CD4-positive, alpha-beta T cell (primary cell): ENCODE measurements at places on chromosomes 1 and 21.

DNA sequence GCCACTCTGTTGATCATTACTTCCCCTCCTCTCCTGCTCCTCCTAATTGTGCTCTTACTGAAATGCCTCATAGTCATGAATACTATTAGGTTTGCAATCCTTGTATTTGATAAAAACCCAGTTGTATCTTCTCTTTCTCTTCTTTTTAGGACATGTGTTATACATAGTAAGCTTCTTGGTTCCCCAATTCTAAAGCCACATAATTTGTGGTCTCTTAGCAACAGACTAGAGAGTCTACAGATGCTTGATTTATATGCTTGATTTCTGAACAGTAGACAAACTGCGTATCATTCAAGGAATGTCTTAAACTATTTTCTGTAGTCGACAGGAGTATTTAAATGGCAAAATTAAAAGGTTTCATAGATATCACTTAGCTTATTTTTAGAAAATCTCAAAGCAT, 1598.9 kb downstream of the PLA2G4A start:
- no peaks in the 10 kb centered on the region for H3K27me3 ChIP-seq
- no peaks in the 10 kb centered on the region for H3K4me1 ChIP-seq
- H3K27ac ChIP-seq = no peak overlapping the region
- no peak overlapping the region for H3K4me3 ChIP-seq
- no peak for DNase-seq

- H3K4me1 ChIP-seq = peaks cover 13% of the 10 kb centered on the region
- H3K27me3 ChIP-seq = no peaks in the 10 kb centered on the region
- H3K4me3 ChIP-seq = no peak overlapping the region
- no peaks in the 10 kb centered on the region for H3K36me3 ChIP-seq
These were observed 10.9 kb downstream of the SEMA4A start for GRCh38 chr1:156164125-156164831.

DNA sequence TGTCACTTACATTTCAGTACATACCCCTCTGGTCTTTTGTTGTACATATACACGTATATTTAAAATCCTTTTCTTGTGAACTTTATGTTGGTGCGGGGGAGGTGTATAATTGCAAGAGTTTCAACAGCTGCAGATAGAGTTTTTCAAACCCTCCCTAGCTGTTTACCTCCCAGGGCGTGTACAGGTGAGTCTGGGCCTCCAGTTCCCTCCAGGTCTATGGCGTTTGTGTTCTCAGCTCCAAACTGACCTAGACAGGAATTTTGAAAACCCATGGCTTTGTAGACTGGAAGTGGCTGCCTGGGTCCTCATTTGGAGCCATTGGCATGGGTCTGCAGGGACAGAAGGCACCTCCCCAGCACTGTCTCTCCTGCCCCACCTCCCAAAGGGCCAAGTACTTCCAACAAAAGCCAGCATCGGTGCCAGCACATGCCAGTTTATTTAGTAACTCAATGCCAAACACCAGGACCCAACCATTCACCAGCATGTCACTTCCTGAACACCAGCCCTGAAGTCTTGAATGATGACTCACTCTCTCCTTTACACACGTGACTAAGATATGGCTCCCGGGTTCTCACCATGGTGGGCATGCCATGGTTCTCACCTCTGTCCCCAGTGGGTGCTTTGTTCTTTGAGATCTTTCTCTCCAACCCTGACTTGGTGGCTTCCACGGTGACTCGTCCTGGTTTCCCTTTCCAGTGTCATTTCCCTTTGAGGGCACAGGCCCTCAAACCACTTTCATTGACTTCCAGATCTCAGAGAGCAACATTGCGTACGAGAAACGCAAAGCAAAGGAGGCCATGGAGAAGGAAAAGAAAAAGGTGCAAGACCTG, 57.3 kb upstream of the EFHD2 start:
- H3K36me3 ChIP-seq = no peaks in the 10 kb centered on the region
- no peak overlapping the region for H3K4me3 ChIP-seq
- no peak overlapping the region for H3K27ac ChIP-seq
- peak; percentile 63 for DNase-seq
- no peaks in the 10 kb centered on the region for H3K27me3 ChIP-seq
- H3K4me1 ChIP-seq = peaks cover 43% of the 10 kb centered on the region

GRCh38 chr1:9075022-9075421, 5.6 kb upstream of the SLC2A5 start:
- no peaks in the 10 kb centered on the region for H3K36me3 ChIP-seq
- no peak for DNase-seq
- H3K27me3 ChIP-seq = peaks cover 4% of the 10 kb centered on the region
- no peak overlapping the region for H3K27ac ChIP-seq
- peaks cover 5% of the 10 kb centered on the region for H3K4me1 ChIP-seq

- no peak overlapping the region for H3K27ac ChIP-seq
- no peaks in the 10 kb centered on the region for H3K27me3 ChIP-seq
- DNase-seq = no peak
These were observed 128.1 kb upstream of the CTTNBP2NL start for GRCh38 chr1:112267929-112268328.

DNA sequence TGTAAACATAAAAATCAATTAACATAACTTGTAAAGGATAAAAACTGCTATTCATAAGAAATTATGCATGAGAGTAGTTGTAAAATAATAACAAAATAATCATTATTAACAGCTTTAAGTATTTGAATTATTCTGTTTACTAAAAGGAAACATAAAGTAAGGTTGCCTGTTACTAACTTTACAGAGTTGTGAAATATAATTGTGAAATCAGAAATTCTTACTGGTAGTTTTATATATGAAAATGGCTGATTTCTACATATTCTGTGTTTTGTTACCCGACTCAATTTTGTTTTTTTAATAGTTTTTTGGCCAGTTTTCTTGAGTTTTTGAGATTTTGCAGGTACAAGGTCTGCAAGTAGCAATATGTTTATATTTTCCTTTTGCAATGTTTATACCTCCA, 27.8 kb downstream of the FNBP1L start:
- no peak overlapping the region for H3K27ac ChIP-seq
- no peaks in the 10 kb centered on the region for H3K4me1 ChIP-seq
- no peak for DNase-seq
- no peak overlapping the region for H3K4me3 ChIP-seq

- no peak for DNase-seq
- H3K36me3 ChIP-seq = peaks cover 15% of the 10 kb centered on the region
- peaks cover 10% of the 10 kb centered on the region for H3K4me1 ChIP-seq
These were observed 43.4 kb downstream of the WASF2 start for GRCh38 chr1:27446496-27447020.

DNA sequence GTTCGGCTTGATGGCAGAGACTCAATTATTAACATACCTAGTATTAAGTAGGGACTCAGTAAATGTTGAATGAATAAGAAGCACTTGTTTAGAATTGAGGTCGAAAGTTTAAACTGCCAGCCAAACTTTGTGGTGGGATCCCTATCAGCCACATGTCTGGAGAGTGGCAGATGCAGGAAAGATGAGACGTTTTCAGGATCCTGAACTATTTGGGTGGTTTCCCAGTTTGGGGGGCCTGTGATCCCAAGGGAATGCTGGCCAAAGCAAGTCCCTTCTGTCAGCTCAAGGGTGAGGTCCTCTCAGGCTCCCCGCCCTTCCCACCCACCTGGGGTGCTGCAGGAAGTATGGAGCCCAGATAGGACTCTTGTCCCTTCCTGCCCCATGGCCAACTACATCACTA, 38.6 kb downstream of the KCNC4 start:
- no peaks in the 10 kb centered on the region for H3K27me3 ChIP-seq
- no peaks in the 10 kb centered on the region for H3K36me3 ChIP-seq
- no peaks in the 10 kb centered on the region for H3K4me1 ChIP-seq
- H3K27ac ChIP-seq = no peak overlapping the region

DNA sequence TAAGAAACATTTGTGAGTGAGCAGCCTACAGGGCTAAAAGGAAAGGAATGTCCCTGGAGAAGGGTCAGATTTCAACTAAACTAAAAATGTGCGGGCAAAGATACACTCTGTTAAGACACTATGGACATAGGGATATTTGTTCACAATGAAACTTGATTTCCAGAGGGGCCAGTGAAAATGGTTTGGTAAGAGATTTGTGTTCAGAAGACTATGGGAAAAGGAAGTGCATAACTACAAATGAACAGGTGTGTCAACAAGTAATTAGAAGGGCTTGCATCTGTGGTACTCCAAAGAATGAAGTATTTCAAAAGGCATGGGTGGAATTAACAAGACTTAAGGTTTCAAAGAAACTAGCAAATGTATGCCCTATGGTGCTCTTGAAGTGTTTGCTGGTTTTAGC, 60.4 kb downstream of the NME7 start:
- H3K4me1 ChIP-seq = peaks cover 2% of the 10 kb centered on the region
- no peaks in the 10 kb centered on the region for H3K27me3 ChIP-seq
- DNase-seq = no peak
- H3K36me3 ChIP-seq = no peaks in the 10 kb centered on the region

- no peaks in the 10 kb centered on the region for H3K36me3 ChIP-seq
- no peaks in the 10 kb centered on the region for H3K4me1 ChIP-seq
- no peak overlapping the region for H3K27ac ChIP-seq
- H3K27me3 ChIP-seq = no peaks in the 10 kb centered on the region
These were observed 9.0 kb upstream of the IFNGR2 start for GRCh38 chr21:33394260-33394659.

DNA sequence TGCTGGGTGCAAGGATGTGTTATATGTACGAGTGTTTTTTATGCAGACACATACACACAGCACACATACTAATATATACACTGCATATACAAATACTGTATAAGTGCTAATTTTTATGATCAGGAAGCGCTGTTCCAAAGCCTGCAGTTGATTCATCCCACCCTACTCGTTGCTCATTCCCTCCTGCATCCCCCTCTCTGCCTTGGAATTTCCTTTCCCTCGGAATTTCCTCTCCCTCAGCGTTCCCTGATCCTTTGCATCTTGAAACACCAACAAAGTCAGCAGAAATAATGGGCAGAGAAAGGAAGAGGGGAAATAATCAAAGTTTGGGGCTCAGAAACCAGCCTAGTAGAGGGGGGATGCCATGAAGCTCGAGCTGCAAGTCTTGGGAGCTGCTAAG, 98.9 kb downstream of the CSMD2 start:
- no peak for DNase-seq
- H3K27ac ChIP-seq = no peak overlapping the region
- H3K36me3 ChIP-seq = no peaks in the 10 kb centered on the region
- no peaks in the 10 kb centered on the region for H3K4me1 ChIP-seq
- peaks cover 3% of the 10 kb centered on the region for H3K27me3 ChIP-seq

GRCh38 chr1:75471252-75471651, 139.7 kb downstream of the SLC44A5 start:
- no peaks in the 10 kb centered on the region for H3K4me1 ChIP-seq
- no peak for DNase-seq
- H3K27ac ChIP-seq = no peak overlapping the region
- H3K4me3 ChIP-seq = no peak overlapping the region

GRCh38 chr1:162502928-162503327, 5.3 kb downstream of the UHMK1 start:
- peaks cover 60% of the 10 kb centered on the region for H3K36me3 ChIP-seq
- no peak overlapping the region for H3K27ac ChIP-seq
- no peaks in the 10 kb centered on the region for H3K27me3 ChIP-seq
- no peak for DNase-seq
- peaks cover 12% of the 10 kb centered on the region for H3K4me1 ChIP-seq

GRCh38 chr1:226618380-226618779, 69.8 kb downstream of the STUM start:
- H3K27me3 ChIP-seq = no peaks in the 10 kb centered on the region
- DNase-seq = no peak
- no peaks in the 10 kb centered on the region for H3K4me1 ChIP-seq
- no peak overlapping the region for H3K4me3 ChIP-seq
- H3K27ac ChIP-seq = no peak overlapping the region

GRCh38 chr1:34746785-34747637, 7.8 kb upstream of the GJB5 start:
- DNase-seq = no peak
- H3K36me3 ChIP-seq = no peaks in the 10 kb centered on the region
- no peak overlapping the region for H3K4me3 ChIP-seq
- H3K27me3 ChIP-seq = no peaks in the 10 kb centered on the region
- H3K4me1 ChIP-seq = peaks cover 7% of the 10 kb centered on the region

DNA sequence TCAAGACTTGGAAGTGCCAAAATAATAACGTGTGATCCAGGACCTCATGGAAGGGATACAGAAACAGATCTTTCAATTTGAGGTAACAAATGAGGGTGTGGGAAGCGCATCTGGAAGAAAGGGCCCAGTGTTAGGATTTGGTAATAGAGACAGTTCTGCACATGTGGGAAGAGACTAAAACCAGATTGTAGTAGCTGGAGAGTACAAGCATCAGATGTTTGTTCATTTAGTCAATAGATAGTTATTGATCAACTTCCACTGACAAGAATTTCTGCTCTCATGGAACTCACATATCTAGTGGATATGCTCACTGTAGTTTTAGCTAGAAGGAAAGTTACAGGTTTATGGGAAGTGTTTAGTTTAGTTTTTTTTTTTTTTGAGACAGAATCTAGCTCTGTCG, 153.6 kb downstream of the TLR5 start:
- H3K27ac ChIP-seq = no peak overlapping the region
- no peak for DNase-seq
- H3K27me3 ChIP-seq = no peaks in the 10 kb centered on the region
- H3K4me1 ChIP-seq = no peaks in the 10 kb centered on the region
- no peak overlapping the region for H3K4me3 ChIP-seq

DNA sequence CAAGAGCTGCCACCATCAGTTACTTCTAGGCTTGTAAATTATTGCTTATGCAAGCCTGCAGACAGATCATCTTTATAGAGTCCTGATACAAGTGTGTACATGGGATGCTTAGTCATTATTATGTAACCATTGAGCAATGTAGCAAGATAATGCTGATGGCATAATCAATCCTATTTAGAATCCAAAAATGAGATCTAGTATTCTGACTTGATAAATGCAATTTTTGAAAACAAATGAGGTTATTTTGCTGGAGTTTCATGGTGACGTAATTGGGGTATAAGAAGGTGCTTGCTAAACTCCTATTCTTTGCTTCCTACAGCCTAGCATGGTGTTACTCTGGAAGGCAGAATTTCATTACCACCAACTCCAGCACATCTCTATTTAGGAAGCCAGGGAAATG, 801.7 kb upstream of the PRMT6 start:
- no peaks in the 10 kb centered on the region for H3K27me3 ChIP-seq
- no peak for DNase-seq
- H3K27ac ChIP-seq = no peak overlapping the region
- H3K36me3 ChIP-seq = no peaks in the 10 kb centered on the region
- no peak overlapping the region for H3K4me3 ChIP-seq

- H3K27me3 ChIP-seq = no peaks in the 10 kb centered on the region
- H3K27ac ChIP-seq = no peak overlapping the region
- no peak overlapping the region for H3K4me3 ChIP-seq
- H3K36me3 ChIP-seq = no peaks in the 10 kb centered on the region
These were observed 23.0 kb downstream of the GIPC2 start for GRCh38 chr1:78068681-78069283.

DNA sequence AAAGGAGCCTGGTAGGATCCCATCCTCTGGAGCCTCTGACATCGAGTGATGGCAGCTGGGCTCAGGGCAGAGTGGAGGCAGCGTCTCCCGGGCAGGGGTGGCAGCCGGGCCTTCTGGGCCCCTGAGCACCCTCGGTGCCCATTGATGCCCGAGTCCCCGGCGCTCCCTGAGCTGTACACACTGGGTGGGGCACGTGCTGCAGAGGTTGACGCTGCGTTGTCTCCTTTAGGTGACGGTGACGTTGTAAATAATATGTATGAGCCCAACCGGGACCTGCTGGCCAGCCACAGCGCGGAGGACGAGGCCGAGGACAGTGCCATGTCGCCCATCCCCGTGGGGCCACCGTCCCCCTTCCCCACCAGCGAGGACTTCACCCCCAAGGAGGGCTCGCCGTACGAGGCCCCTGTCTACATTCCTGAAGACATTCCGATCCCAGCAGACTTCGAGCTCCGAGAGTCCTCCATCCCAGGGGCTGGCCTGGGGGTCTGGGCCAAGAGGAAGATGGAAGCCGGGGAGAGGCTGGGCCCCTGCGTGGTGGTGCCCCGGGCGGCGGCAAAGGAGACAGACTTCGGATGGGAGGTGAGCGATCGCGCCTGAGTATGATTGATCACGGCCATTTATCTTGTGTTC, 117.0 kb downstream of the PRDM16 start:
- H3K27me3 ChIP-seq = peaks cover 5% of the 10 kb centered on the region
- no peak overlapping the region for H3K27ac ChIP-seq
- no peaks in the 10 kb centered on the region for H3K4me1 ChIP-seq
- no peak for DNase-seq
- no peak overlapping the region for H3K4me3 ChIP-seq
- no peaks in the 10 kb centered on the region for H3K36me3 ChIP-seq
